Activated CD4-positive, CD25-positive, alpha-beta regulatory T cell treated with anti-CD3 and anti-CD28 coated beads, Interleukin-2, amount 50 U/mL, for 24 hours (primary cell): ENCODE measurements at places on chromosomes 3 and 15.

DNA sequence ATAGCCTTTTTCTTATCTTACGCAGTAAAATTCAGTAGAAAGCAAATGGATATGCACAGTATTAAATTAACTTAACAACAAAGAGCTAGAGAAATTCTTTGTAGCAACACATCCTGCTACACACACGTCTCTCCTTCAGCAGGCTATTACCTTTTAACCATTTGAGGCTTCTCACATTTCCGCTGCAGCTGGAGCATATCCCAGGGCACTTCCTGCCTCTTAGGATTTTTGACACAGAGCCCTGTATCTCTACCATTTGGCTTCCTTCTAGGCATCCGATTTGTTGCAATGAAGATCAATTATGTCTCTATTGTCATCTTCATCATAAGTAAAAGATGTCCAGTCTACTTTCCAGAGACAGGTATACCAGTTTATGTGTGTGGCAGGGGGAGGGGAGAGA, 292.4 kb upstream of the CBLB start:
- no peak for ATAC-seq

GRCh38 chr3:96259299-96259698, 555.1 kb upstream of the EPHA6 start:
- no peak for ATAC-seq

DNA sequence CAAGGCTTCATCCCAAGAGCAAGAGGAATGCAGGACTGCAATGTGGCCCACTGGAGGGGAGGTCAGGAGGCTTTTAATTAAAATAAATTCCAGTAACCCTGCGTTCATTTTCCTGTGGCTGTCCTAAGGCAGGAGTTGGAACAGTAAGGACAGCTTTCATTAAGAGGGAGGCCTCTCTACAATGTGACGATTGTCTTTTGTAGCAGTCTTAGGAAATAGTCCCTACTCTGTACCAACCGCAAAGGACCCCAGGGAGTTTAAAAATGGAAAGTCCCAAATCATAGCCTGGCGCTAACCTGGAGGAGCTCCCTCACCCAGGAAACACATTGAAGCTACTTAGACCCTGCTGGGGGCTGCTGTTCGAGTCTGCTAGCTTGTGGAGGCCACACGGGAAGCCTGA, 62.8 kb downstream of the SYNM start:
- no peak for ATAC-seq

DNA sequence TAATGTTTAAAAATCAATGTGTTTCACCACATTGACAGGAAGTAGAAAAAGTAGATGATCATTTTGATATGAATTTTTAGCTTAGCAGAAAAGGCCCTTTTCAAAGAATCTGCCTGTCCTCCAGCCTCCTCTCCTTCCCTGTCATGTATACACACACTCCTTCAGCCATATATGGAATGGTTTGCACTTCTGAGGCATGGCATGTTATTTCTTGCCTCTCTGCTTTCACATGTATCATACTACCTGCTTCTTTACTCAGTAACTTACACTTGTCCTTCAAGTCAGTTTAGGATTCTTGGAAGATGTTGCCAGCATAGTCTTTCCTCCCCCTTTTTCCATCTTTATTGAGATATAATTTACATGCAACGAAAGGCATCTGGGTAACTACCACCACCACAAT, 79.0 kb downstream of the REC114 start:
- ATAC-seq, result no peak

- no peak for ATAC-seq
Observed at GRCh38 chr15:99729920-99730319, 3.3 kb downstream of the LYSMD4 start.

- ATAC-seq, result no peak
Observed at GRCh38 chr3:128273109-128273840, 120.0 kb downstream of the EEFSEC start.

DNA sequence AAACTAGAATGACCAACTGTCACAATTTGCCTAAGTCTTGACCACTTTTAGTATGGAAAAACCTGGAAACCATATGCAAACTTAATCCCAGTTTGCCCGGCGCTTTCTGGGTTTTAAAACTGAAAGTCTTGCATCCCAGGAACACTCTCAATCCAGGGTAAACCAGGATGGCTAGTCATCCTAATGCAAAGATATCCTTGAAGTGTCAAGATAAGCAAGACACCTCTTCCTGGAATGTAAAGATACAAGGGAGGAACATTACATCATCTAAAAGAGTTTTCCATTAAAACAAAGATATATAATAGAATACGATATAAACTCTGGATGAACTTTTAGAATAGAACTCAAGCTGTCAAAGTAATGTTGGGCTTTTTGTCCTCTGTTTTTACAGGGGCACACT, 188.5 kb downstream of the MAGI1 start:
- ATAC-seq, result no peak

GRCh38 chr3:183823963-183824362, 1.4 kb downstream of the MAP6D1 start:
- ATAC-seq, result no peak

DNA sequence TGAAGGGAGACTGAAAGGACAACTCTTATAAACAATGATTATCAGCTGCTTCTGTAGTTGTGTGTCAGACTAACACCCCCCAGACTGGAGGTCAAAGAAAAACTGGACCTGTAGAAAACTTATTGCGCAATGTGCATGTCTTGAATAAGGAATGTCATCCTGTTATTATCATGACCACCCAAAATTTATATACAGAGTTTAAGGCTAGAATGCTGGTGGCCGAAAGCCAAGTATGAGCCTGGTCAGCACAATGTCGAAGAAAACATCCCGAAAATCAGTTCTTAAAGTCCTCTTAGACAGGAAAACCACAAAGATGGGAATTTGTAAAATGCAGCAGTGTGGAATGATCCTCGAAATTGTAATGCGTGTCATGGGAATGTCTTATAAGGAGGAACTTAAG, 29.3 kb downstream of the RFTN1 start:
- no peak for ATAC-seq

- no peak for ATAC-seq
Observed at GRCh38 chr15:57205027-57205855, 171.1 kb upstream of the CGNL1 start.

DNA sequence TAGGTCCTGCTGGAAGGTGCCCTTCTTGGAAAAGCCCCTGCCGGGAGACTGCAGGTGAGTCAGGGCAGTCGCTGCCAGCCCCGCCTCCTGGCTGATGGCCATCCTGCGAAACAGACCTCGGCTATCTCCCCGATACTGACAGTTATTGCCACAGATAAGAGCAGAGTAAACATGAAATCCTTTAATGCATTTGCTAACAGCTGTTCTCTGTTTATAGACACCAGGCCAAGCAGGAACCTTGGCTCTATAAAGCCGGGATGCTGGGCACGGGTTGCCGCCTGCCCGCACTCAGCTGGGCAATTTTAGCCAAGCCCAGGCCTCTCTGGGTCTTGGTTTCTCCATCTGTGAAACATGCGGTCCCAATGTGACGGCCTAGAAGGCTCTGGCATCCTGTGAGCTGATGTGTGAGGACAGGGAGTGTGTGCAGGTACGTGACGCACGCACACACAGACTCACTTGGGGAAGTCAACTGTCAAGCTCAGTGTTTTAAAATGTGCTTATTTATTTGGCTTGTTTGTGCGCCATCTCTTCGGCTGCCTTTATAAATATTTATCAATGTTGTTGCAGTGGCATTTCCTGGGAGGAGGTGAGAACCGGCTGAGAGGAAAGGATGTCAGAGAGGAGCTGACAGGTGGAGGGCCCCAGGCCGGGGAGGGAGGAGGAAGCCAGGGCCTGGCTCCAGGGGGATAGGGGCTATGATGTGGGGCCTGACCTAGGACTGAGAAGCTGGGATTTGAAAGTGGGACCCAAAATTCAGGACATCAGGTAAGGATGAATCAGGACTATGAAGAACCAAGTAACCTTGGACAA, 50.8 kb upstream of the PRR23E start:
- no peak for ATAC-seq

DNA sequence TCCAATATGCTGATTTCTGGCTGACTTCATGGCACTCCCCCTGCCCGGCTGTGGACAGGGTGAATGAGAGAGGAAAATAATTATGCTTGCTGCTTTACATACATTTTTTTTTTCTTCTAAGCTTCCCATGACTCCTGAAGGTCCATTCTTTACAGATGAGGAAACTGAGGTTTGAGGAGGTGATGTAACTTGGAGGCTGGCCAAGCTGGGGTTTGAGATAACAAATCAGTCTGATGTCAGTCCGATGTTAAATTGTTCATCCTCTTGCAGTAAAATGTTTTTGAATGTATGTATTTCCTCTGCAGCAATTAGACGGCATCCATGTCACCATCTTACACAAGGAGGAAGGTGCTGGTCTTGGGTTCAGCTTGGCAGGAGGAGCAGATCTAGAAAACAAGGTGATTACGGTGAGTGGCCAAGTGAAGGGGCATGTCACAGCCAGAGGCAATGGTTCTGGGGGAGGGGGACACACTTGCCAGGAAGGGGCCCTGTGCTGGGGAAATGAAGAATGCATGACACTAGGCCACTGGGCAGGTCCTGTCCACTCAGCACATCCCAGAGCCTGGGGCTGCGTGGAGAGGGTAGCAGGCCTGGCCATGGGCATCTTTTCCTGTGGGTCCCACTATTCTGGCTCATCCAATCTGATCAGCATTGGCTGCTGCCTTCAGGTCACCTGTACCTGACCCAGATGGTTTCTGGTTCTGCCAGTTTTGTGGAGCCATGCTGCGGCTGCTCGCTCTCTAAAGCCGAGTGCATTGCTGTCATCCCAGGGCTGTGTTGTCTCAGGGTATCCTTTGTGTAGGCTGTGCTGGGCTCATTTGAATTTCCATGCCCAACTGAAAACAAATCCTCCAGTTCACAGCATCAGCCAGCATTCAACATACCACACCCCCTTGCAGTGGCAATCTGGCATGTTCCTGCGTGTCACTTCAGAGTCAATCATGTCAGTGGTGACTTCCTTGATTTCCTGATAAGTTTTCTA, 20.4 kb downstream of the STARD5 start:
- ATAC-seq, result peak; percentile 10

- no peak for ATAC-seq
Observed at GRCh38 chr15:89090791-89091626, 2.8 kb downstream of the ABHD2 start.

GRCh38 chr3:139638518-139638917, 39.3 kb downstream of the NMNAT3 start:
- no peak for ATAC-seq

GRCh38 chr3:69420781-69421520, 35.1 kb upstream of the FRMD4B start:
- ATAC-seq, result no peak

DNA sequence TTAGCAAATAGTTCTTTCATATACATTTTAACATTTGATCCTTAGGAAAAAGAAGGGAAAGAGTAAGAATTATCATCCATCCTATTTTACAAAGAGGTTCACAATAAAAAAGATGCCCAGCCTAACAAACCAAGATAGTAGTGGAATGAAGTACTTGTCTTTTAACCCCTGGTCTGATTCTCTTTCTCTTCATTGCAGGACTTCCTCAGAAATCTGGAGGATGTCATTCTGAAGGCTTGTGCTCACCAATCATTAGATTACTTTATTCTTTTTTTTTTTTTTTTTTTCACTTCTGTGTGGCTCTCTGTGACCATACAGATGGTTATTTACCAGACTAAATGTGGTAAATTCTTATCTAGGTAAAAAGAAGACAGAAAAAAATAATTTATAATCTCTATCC, 7.0 kb downstream of the HDGFL3 start:
- ATAC-seq, result no peak

DNA sequence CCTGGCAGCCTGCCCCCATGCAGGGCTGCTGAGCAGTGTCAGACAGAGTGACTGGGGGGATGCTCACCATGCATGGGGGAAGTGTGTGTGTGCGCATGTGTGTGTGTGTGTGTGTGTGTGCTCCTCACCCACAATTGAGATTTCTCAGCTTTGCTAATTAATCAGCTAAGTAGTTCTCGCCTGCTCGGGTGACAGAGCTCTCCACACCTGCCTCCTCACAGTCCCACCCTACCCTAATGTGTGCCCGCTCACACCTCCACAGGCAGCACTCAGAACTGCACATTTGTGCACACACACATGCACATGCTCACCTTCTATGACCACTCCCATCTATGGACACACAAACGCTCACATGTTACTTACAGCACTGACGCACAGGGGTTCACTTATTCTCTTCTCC, 37.3 kb downstream of the CACNA2D2 start:
- ATAC-seq, result no peak

- no peak for ATAC-seq
Observed at GRCh38 chr3:89806166-89806565, 698.7 kb downstream of the EPHA3 start.

DNA sequence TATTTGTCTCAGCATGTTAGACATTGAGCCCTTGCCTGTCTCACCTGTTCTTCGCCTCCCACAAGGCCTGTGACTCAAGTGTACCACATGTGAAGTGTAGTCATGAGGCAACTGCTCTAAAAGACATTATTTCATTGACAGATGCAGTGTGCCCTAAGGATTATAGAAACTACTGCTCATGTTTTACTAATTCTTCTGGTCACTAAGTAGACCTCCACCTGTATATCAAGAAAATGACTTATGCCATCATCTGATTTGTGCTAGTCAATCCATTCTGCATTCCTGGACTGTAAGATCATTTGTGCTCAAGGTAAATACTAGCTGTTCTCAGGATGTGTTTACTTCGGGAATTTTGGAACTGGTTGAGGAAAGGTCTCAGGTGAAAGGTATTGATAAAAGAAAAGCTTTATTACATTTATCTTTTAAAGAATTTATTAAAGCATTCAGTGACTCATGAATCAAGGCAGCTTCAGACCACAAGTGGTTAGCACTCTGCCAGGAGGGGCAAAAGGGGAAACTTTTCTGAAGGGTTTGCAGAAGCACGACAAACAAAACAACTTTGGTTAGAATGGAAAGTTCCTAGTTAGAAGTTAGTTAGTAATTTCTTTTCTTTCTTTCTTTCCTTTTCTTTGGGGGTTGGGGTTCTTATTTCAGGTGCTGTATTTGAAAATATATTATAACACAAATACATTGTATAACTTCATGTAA, 465.3 kb upstream of the CBLB start:
- peak; percentile 86 for ATAC-seq

- peak; percentile 34 for ATAC-seq
Observed at GRCh38 chr3:152335273-152335672, 66.5 kb downstream of the MBNL1 start.

DNA sequence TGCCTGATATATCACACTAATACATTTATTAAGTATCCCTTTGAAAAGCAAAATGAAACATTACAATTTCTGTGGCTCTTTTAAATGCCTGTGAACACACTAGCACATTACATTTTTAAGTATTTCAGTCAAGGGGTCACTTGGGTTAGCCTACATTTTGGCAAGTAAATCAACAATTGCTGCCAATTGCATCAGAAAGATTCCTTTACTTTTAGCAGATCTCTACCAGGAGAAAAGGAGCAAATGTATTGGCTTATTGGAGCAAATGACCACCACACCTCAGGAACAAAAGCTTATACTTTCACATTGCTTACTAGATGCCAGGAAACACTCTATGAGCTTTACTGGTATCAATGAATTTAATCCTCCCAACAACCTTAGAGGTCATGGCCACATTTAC, 947.1 kb downstream of the FHIT start:
- no peak for ATAC-seq
